NCI-H460 (cell line): ENCODE measurements at places on chromosomes 11 and 22.
A peak's percentile ranks its signal among the peaks of the same experiment; 100 is the strongest.

- DNase-seq = no peak
These were observed 21.0 kb upstream of the RBFOX2 start for GRCh38 chr22:36049678-36049997.

DNA sequence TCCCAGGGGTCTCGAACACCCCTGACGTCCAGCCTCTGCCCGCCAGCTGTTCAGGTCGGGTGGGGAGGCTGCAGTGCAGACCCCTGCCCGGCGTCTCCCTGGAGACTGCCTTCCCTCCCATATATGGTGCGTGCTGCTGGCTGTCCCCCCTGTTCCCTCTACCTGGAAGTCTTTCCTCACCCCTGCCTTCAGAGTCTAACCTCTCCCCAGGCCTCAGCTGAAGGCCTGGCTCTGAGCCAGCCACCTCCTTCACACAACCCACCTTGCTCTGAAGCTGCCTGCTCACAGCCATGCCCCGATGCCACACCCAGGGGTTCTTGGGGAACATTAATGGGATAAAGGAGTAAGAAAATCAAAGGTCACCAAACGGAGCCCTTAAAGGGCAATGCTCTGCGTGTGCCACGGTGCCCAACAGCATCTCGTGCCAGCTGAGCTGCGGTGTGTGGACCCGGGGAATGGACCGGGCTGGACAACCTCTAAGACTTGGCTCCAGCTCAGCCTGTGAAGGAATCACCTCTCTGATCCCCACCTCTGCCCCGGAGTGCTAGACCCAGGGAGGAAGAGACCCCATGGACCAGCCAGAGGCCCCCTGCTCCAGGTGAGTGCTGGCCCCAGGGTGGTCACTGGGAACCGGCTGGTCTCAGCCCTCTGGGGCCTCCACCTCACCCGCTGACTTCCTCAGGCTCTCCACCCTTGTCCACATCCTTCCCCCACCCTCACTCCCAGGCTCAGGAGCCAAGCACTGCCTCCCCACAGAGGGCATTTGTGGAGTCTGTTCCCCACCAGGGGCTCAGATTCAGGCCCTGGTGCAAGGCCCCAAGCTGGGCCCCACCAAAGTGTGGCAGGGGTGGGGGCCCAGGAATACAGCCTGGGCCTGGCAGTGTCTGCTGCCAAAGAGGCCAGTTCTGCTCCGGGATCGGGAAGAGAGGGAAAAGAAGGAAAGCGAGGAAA lies at the start of gene NLRP6:
TSS of gene NLRP6 (plus strand) at position 407 of the 951 bp plus-strand sequence. CDS start at position 570, 163 bp downstream.
- DNase-seq = no peak

DNA sequence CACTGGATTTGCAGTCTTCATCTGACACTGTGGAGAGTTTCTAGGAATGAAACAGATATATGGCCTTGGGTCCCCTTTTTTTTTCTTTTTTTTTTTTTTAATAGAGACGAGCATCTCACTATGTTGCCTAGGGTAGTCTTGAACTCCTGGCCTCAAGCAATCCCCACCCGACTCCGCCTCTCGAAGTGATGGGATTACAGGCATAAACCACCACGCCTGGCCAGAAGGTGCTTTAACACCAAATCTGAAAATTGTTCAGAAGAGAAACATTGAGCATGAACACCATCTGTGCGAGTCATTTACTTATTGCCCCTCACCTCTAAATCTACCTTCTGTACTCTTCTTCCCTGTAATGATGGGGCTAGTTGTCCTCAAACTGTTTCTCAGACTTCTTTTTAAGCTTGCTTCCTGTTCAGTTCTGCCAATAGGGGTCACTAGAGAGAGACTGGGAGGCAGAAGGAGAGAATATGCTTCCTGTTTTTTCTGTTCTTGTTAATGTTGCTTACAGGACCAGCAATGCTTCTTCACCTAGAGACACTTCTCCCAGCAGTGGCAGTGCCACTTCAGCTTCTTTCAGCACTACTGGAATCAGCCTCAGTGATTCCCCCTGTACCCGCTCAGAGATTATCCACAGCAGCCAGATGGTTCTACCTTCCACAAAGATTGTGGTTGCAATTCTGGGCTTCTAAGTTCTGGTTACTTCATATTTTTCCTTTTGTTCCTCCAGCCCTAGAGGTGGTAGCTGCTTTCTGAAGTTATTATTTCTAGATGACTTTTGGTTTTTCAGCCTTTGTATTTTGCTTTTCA lies 20.8 kb upstream of the ZBED5 start:
- peak; percentile 35 for DNase-seq

DNA sequence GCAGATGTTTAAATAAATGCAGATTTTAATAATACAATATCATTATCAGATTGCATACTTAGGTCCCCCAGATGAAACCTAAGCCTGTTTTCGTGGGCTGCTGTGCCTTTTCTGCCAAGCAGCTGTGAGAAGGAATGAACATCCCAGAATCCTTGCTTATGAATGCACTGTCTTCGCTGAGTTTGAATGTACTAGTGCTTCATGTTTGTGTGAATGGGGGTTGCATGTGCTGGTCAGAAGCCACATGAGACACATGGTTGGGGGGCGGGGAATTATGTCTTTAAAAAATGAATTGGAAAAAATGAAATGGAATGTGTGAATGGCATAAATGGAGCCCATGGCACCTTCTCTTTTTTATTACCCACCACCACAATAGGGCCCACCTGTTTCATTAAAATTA lies 125.4 kb upstream of the HSD17B12 start:
- no peak for DNase-seq

DNA sequence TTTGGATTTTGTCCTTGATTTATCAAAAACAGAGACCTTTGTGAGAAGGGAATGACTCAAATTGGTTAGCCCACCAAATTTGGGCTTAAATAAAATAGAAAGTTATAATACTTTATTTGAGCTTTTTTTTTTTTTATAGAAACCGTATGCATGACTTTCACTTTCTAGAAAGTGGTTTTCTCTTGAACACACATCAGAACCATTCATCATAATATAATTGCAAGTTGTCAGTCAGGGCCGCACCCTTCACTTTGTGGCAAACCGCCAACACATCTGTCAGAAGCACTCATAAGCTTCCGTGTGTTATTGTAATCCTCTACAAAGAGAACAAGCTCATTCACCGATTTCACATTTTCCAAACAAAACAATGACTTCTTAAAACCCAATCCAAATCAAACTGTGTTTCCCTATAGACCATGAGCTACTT lies 76.1 kb downstream of the SOX6 start:
- DNase-seq = peak; percentile 40

- no peak for DNase-seq
These were observed 12.6 kb upstream of the COX8A start for GRCh38 chr11:63961608-63962412.

- no peak for DNase-seq
These were observed 3.2 kb upstream of the CSDC2 start for GRCh38 chr22:41557401-41558240.

DNA sequence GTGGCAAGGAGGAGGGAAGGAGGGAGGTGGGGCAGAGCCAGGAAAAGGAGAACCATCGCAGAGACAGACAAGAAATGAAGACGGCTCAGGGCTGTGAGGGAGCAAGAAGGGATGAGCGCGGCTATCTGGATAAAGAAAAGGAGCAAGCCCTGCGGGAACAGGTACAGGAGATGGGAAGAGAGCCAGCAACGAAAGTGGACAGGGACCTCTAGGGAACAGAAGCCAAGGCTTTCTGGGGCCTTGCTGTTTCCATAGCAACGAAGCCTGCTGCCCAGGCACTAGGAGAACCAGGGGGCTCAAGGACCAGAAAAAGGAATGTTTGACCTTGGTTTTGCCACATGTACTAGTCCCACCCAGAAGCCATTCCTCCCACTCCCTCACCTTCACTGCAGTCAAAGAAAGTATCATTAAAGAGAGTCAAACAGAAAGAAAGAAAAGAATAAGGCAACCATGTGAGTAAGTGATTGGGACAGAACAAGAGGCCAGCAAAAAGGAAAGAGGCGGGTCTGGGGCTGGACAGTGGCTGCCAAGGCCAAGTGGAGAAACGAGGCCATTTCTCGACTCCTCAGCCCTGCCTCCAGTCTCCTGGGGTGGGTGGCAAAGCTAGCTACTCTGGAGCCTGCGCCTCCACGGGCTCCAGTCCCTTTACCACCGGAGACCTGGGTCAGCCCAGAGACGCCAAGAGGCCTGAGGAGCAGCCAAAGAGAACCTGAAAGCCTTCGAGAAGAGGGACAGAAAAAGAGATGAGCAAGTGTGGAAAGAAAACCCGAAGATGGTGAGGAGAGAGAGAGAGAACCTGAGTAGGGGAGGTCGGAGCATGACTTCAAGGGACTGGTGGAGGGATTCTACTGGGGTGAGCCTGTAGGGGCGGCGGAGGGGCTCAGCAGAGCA lies 35.1 kb downstream of the NRXN2 start:
- DNase-seq = no peak
